Tibial nerve (tissue), 4 donors: ENCODE measurements at places on chromosomes 1 and 21.

DNA sequence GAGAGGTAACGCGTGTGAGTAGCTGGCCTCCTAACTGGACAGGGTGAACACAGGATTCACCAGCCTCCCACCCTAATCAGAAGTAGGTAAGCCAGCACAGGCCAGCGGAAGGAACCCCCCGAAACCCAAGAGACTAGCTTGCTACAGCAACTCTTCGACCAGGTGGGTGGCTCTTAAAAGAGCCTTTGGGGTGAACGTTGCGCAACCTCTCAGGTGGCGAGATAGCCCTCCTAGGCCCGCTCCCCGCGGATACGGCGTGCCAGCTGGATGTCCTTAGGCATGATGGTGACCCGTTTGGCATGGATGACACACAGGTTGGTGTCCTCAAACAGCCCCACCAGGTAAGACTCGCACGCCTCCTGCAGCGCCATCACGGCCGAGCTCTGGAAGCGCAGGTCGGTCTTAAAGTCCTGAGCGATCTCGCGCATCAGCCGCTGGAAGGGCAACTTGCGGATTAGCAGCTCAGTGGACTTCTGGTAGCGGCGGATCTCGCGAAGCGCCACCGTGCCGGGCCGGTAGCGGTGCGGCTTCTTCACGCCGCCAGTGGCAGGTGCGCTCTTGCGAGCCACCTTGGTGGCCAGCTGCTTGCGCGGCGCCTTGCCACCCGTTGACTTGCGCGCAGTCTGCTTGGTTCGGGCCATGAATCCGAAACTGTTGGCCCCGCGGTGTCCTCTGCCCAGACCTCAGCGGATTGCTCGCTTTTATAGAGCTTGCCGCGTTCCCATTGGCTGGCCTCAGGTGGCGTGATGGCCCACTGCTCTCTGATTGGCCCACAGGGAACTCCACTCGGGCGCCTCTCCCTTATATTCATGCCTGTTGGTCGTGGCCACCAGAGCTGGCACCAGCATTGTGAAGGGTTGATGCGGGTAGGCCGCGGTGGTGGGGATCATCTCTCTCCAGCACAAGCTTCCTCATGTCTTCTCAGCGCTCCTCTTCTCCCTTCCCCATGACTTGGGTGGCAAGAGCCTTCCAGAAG lies 8.3 kb upstream of the TRIM17 start:
- no peak for DNase-seq
- H3K27me3 ChIP-seq = peaks cover 11% of the 10 kb centered on the region
- no peak overlapping the region for H3K27ac ChIP-seq
- no peak overlapping the region for H3K4me3 ChIP-seq

- DNase-seq = no peak
- H3K4me3 ChIP-seq = no peak overlapping the region
- H3K27me3 ChIP-seq = no peaks in the 10 kb centered on the region
- no peaks in the 10 kb centered on the region for H3K36me3 ChIP-seq
Measured at GRCh38 chr21:40660461-40660860, 186.5 kb downstream of the DSCAM start.

- no peaks in the 10 kb centered on the region for H3K4me1 ChIP-seq
- H3K36me3 ChIP-seq = no peaks in the 10 kb centered on the region
- DNase-seq = no peak
Measured at GRCh38 chr1:173914366-173914871, 2.7 kb downstream of the SERPINC1 start.

DNA sequence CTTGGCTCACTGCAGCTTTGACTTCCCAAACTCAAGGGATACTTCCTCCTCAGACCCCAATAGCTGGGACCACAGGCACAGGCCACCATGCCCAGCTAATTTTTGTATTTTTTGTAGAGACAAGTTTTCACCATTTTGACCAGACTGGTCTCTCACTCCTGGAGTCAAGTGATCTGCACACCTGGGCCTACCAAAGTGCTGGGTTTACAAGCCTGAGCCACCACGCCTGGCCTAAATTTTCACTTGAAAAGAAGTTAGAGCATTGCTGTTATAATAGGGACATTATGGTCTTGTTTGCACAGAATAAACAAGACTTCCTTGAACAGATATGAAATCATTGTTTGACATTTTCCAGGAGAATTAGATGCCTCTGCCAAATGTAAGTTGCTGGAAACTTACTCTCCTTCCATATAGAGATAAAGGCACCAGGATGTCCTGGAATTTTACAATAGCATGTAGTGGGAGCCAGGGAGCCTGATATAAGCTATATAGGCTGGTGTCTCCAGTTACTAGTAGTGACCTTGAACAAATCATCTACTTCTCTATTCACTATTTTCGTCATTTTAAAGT lies 16.9 kb downstream of the SLC35A3 start:
- DNase-seq = no peak
- H3K36me3 ChIP-seq = peaks cover 2% of the 10 kb centered on the region
- H3K27me3 ChIP-seq = no peaks in the 10 kb centered on the region

GRCh38 chr1:166129006-166129405 lies 37.8 kb downstream of the FAM78B start:
- no peaks in the 10 kb centered on the region for H3K36me3 ChIP-seq
- H3K27me3 ChIP-seq = no peaks in the 10 kb centered on the region
- no peak overlapping the region for H3K4me3 ChIP-seq
- no peaks in the 10 kb centered on the region for H3K4me1 ChIP-seq

GRCh38 chr1:11078631-11079030 lies 18.8 kb upstream of the SRM start:
- peaks cover 7% of the 10 kb centered on the region for H3K4me1 ChIP-seq
- H3K27ac ChIP-seq = no peak overlapping the region
- H3K27me3 ChIP-seq = no peaks in the 10 kb centered on the region
- peaks cover 3% of the 10 kb centered on the region for H3K36me3 ChIP-seq
- no peak overlapping the region for H3K4me3 ChIP-seq
- no peak for DNase-seq

DNA sequence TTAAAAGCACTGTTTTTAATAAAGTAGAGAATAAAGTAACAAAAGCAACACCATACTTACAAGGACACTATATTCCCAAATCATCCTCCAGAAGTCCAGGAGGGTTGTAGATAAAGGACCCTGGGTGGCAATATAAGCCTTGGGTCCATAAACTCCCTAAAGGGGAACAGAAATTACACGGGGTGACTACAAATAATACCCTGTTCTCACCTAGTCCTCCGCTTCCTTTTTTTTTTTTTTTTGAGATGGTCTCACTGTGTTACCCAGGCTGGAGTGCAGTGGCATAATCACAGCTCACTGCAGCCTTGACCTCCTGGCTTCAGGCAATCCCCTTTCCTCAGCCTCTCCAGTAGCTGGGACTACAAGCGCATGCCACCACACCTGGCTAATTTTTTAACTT lies 13.1 kb downstream of the PTPN22 start:
- no peak for DNase-seq
- H3K4me1 ChIP-seq = peaks cover 5% of the 10 kb centered on the region
- H3K27me3 ChIP-seq = no peaks in the 10 kb centered on the region
- no peak overlapping the region for H3K4me3 ChIP-seq
- no peak overlapping the region for H3K27ac ChIP-seq

GRCh38 chr1:20400341-20401177 lies 85.5 kb downstream of the CAMK2N1 start:
- DNase-seq = no peak
- no peaks in the 10 kb centered on the region for H3K27me3 ChIP-seq
- no peak overlapping the region for H3K27ac ChIP-seq
- H3K36me3 ChIP-seq = no peaks in the 10 kb centered on the region

- no peaks in the 10 kb centered on the region for H3K27me3 ChIP-seq
- H3K36me3 ChIP-seq = no peaks in the 10 kb centered on the region
- H3K4me1 ChIP-seq = peaks cover 5% of the 10 kb centered on the region
- H3K4me3 ChIP-seq = no peak overlapping the region
- no peak for DNase-seq
Measured at GRCh38 chr1:19369396-19370090, 57.4 kb downstream of the SLC66A1 start.

DNA sequence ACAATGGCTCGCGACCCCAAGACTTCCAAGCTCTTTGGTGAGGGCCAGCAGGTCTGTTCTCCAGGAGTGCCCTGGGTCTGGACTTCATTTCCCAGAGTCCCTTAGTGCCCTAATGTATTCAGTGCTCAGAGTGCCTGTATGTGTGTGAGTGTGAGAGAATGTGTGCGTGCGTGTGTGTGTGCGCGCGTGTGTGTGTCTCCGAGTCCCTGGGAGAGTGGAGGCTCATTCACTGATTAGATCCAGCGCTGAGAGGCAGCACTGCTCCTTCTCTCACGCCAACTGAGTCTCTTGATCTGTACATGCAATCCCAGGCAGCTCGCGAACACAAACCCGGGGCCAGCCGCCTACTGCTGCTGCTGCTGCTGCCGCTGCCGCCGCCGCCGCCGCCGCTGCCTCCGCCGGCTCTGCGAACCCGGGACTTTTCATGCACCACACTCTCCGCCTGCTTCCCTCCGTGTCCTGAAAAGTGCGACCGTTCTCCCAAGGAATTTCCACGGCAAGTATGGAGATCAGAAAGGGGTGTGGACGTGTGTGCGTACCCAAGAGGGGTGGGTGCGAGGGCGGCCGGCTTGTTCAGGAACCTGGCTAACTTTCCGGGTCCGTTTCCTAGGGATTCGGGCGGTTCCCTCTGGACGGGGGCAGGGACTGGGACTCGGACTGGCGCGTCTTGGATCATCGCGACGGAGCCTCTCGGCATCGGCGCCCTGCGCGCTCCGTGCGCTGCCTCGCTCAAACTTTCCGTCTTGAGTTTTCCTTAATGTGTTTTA lies at the start of gene RNF220:
Gene RNF220, plus strand, starts transcription at position 225 of the 767 bp plus-strand sequence.
- peaks cover 26% of the 10 kb centered on the region for H3K4me1 ChIP-seq
- H3K27ac ChIP-seq = peak within 1 kb of the TSS; percentile 58
- H3K27me3 ChIP-seq = peaks cover 98% of the 10 kb centered on the region

- DNase-seq = no peak
- H3K27me3 ChIP-seq = no peaks in the 10 kb centered on the region
- H3K4me1 ChIP-seq = no peaks in the 10 kb centered on the region
- no peak overlapping the region for H3K27ac ChIP-seq
Measured at GRCh38 chr1:160453443-160453842, 53.1 kb downstream of the VANGL2 start.

DNA sequence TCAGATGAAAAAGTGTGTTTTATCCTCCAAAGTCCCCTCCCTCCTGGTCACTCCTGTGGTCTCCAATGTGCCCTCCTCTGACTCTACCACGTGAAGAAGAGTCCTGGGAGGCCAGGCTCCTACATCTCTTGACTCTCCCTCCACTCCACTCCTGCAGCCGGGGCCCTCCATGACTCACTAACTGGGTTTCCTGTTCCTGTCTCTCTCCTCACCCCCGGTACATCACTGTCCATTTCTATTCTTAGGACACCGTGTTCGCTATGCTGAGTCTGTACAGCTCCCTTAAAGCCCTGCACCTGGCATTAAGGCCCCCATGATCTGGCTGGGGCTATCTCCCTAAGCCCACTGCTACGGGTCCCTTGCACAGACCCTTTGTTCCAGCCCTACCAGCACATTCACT lies 93.4 kb downstream of the BCAR3 start:
- no peak for DNase-seq
- H3K27ac ChIP-seq = no peak overlapping the region
- H3K4me1 ChIP-seq = peaks cover 9% of the 10 kb centered on the region
- H3K27me3 ChIP-seq = no peaks in the 10 kb centered on the region

DNA sequence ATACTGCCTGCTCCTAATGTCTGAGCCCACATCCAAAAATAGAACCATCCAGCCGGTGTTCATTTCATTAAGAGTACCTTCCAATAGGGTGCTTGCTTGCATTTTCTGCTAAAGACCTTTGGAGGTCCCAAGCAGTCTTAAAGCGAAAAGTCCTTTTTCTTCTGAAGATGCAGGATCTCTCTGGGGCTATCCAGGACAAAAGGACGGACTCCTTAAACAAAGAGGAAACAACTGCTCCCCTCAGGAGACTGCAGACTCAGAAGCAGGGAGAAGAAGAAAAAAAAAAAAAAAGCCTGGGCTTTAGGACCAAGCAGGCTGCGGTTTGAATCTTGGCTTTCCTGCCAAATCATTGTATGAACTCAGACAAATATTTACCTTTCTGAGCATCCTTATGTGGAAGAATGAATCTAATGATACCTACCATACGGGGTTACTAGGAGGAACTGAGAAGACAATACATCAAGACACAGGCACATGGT lies 204.0 kb downstream of the PLPP3 start:
- H3K4me3 ChIP-seq = no peak overlapping the region
- no peak overlapping the region for H3K27ac ChIP-seq
- DNase-seq = no peak
- H3K36me3 ChIP-seq = no peaks in the 10 kb centered on the region

DNA sequence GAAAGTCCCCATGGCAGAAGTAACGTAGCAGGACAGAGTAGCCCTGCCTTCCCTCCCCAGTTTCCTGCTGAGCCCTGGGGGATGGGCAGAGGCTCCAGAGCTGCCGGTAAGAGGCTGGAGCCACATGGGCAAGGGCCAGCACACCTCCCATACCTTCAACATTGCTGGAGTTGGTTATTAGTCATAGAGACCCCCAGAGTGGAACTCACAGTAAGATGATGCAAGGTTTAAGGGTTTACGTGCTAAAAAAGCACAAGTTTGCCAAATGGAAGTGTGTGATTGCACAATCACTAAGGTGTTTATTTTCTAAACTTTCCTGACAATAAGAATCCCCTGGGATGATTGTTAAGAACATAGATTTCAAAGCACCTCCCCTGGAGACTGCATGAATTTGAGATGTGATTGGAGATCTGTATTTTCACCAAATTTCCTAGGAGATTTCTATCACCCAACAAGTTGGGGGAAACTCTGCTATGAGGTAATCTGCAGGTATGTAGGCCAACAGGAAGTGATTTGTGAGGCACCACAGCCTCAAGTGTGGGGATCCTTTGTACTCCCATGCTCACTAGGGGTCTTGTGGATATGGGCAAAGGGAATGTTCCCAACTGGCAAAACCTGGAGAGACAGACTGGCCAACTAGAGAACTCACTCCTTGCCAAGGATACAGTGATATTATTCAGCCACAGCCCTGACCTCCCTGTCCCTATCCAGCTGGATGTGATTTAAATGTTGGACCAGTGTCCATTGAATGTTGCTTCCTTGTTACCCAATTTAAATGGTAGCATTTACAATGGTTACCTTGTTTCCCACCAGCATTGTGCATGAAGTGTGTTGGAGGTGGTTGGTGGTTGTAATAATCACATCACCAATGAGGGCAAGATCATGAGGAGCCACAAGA lies 37.1 kb upstream of the CSF1 start:
- DNase-seq = no peak
- no peak overlapping the region for H3K27ac ChIP-seq
- no peaks in the 10 kb centered on the region for H3K36me3 ChIP-seq
- no peaks in the 10 kb centered on the region for H3K27me3 ChIP-seq
- no peak overlapping the region for H3K4me3 ChIP-seq
- no peaks in the 10 kb centered on the region for H3K4me1 ChIP-seq

GRCh38 chr1:100942304-100943046 lies 46.6 kb downstream of the SLC30A7 start:
- no peak for DNase-seq
- no peaks in the 10 kb centered on the region for H3K4me1 ChIP-seq
- no peaks in the 10 kb centered on the region for H3K36me3 ChIP-seq
- no peak overlapping the region for H3K27ac ChIP-seq
- no peaks in the 10 kb centered on the region for H3K27me3 ChIP-seq

- H3K27me3 ChIP-seq = peaks cover 42% of the 10 kb centered on the region
- H3K36me3 ChIP-seq = no peaks in the 10 kb centered on the region
- H3K4me3 ChIP-seq = no peak overlapping the region
- H3K4me1 ChIP-seq = peaks cover 24% of the 10 kb centered on the region
- no peak for DNase-seq
Measured at GRCh38 chr1:183414365-183414764, 3.8 kb downstream of the NMNAT2 start.

GRCh38 chr1:2462819-2463218 lies 13.3 kb upstream of the PLCH2 start:
- no peaks in the 10 kb centered on the region for H3K27me3 ChIP-seq
- H3K27ac ChIP-seq = no peak overlapping the region
- H3K4me1 ChIP-seq = no peaks in the 10 kb centered on the region
- DNase-seq = no peak
